H4 (cell line): ENCODE measurements at places on chromosomes 5 and 9. TPM values are rescaled to one million over a fixed set of nuclear protein-coding genes. Genes with fewer than 3 reads are reported as not detected.
A peak's percentile ranks its signal among the peaks of the same experiment; 100 is the strongest.

DNA sequence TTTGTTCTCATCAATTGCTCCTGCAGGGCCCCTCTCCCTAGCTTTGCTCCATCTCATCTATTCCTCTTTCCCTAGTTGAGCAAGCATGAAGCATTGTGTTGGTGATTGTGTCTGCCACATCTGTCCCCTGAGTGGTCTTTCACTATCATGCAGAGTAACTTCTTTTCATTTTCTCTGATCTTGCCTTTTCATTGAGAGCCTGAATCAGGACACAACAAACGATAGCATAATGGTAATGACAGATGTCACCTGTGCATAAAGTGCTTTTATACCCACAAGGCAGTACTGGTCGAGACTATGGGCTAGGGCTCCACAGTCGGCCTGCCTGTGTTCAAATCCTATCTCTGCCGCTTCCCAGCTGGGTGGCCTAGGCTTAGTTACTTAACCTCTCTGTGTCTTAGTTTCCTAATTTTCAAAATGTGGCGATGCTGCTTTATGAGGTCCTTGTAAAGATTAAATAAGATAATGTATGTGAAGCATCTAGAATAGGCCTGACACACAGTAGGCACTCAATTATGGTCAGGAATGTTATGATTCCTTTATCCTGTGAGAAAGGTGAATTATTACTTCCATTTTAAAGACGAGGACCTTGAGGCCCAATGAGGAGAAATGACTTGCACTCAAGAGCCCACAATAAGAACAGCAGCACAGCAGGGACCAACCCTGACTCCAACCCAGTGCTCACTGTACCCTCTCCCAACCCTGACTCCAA, 137.1 kb upstream of the ZNF618 start:
- DNase-seq: no peak

DNA sequence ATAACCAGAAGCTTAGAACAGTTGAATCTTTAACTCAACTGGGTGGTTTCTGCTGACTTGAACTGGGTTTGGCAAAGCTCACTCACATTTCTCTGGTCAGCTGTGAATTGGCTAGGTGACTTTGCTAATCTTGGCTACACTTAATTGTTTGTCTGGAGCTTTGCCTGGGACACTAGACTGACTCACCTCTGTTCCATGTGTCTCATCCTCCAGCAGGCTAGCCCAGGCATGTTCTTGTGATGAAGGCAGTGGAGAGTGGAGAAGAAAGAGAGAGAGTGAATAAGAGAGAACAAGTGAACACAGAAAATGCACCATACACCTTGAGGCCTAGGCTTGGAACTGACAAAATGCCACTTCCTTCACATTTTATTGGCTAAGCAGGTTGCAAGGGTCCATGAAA, 32.6 kb downstream of the SPATA31D1 start:
- DNase-seq: peak; percentile 42

- no peak for DNase-seq
Observed at GRCh38 chr9:96413302-96414221, 4.6 kb downstream of the ZNF367 start.

DNA sequence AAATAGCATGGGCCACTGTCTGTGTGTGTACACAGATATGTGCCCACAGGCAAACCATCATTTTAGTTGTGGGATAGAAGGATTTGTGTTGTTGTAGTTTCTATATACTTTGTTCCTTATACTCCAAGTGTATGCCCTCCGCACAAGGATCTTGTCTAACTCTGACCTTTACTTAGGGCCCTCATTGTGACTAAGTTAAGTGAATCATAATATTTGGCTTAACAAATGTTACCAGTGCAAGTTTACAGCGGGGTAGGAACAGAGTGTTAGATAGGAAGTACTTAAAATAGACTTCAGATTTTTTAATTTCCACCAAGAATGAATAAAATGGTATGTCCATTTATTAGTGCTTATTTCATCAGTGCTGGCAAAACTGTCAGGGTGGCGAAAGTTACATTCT, 29.5 kb upstream of the CYFIP2 start:
- no peak for DNase-seq

DNA sequence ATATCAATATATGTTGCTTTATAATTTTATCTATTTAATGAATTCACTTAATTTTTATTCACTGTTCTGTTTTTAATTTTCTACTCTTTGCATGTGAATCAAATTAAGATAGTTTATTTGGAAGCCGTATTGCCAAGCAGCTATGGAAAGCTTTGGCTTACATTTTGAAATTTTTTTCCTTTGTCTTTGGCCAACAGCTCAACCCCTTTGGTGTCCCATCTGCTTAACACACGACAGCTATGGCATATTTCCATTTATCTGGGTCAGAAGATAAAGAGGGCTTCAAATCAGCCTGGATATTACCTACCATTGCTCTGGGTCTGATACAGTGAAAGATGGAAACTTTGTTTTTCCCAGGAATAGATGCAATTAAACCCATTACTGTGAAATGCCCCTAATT, 201.0 kb downstream of the WDR70 start:
- DNase-seq: no peak

- DNase-seq: no peak
Observed at GRCh38 chr9:130549093-130549735, 30.2 kb upstream of the FUBP3 start.

Gene ZNF454
- total RNA-seq: 0.72 TPM in 1 of 2 replicates, not detected in the other

Gene NIPSNAP3A
- total RNA-seq: 38.4 and 44.3 TPM in 2 replicates

Gene PCDHGC4
- total RNA-seq: 0.10 TPM in 1 of 2 replicates, not detected in the other

Gene PDCD1LG2
- total RNA-seq: 1.9 TPM in 1 of 2 replicates, not detected in the other
